Hindlimb muscle (tissue), 1 donor: ENCODE measurements at places on chromosomes 6 and 20. TPM values are rescaled to one million over a fixed set of nuclear protein-coding genes. Genes with fewer than 3 reads are reported as not detected.

DNA sequence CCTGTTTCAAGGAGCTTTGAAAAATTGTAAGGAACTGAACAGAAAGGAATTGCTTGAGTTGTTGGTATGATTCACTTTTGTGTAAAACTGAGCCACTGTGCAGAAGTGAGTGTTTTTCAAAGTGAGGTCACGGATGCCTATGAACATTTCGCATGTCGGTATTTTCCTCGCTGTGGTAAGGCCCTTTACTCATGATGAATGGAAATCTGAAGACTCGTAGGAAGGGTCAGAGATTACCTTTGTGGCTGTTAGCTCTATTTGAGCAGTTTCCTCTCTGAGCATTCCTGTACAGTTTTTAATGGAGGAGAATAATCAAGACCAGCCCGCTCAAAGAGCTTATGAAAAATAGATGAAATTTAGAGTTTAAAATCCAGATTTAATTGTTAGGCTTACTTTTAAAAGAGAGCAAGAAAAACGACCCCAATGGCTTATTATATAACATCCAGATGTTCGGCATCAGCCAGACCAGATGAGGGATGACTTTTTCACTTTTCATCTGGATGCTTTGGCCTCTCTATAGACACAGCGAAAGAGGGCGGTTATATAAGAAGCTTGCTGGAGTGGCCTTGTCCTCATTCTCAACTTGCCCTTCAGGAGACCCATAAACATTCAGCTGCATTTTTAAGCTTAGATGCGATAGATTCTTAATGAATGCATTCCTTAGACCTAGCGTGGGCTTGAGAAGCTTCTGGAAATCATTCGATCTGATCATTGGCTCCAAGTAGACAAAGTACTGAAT, 99.5 kb downstream of the CD83 start:
- no peak for DNase-seq

DNA sequence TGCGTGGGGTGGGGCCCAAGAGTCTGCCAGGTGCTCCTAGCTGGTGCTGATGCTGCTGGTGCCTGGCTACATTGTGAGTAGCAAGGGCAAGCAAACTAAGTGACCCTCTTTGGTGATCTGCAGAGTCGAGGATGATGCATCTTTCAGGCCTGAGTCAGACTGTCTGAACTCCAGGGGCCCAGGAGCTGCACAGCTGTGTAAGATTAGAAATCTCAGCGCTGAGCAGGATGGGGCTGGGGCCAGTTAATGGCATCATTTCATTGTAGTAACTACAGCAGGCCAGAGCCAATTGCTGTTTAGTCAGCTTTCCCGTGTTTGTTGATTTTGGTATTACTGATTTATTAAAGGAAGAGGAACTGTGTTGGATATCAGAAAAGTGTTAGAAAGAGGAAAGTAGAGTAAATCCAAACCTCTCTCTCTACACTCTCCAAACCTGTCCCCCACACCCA, 365.2 kb downstream of the PAX1 start:
- DNase-seq: peak; percentile 72

- no peak for DNase-seq
Observed at GRCh38 chr6:34044945-34045595, 100.8 kb downstream of the GRM4 start.

GRCh38 chr6:116779573-116780164, 14.2 kb upstream of the FAM162B start:
- DNase-seq: peak; percentile 25

DNA sequence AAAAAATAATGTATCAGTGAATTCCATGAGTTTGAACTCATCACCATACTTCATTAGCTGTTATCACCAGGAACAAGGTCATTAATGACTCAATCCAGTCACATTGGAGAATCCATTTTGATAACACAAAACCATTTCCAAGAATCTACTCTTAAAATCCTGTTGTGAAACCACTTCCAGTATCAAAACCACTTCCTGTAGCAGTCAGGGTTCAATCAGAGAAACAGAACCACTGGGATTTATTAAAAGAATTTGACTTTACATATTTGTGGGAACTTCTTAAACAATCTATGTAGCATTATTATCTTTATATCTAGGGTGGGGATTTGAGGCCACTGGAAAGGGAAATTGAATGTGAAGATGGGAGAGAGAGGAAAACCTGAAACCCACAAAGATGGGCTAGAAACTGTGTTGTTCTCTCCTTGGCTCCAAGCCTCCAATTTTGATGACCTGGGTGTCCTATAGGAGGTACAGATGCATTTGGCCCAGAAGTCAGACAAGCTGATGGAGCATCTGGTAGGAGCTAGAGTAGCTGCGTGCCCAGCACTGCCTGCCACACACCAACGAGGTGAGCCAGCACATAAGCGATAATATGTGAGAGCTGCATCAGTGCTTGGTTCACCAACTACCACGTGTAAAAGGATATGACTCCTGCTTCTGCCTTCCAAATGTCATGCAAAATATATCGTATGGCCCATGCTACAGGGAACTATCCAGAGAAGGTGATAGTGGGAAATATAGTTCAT, 117.0 kb downstream of the TMEM200A start:
- DNase-seq: no peak

Gene PRDM13
- not detected for polyA plus RNA-seq

Gene PLCB1
- 15.9 TPM for polyA plus RNA-seq
